ENCODE measurements at places on chromosomes 16 and 17. TPM values are rescaled to one million over a fixed set of nuclear protein-coding genes. Genes with fewer than 3 reads are reported as not detected.

- H3K4me1 ChIP-seq = no peaks in the 10 kb centered on the region
- peaks cover 13% of the 10 kb centered on the region for H3K36me3 ChIP-seq
- no peak for DNase-seq
- H3K4me3 ChIP-seq = no peak overlapping the region
These were observed 23.0 kb upstream of the SMG8 start for GRCh38 chr17:59186850-59187249.

DNA sequence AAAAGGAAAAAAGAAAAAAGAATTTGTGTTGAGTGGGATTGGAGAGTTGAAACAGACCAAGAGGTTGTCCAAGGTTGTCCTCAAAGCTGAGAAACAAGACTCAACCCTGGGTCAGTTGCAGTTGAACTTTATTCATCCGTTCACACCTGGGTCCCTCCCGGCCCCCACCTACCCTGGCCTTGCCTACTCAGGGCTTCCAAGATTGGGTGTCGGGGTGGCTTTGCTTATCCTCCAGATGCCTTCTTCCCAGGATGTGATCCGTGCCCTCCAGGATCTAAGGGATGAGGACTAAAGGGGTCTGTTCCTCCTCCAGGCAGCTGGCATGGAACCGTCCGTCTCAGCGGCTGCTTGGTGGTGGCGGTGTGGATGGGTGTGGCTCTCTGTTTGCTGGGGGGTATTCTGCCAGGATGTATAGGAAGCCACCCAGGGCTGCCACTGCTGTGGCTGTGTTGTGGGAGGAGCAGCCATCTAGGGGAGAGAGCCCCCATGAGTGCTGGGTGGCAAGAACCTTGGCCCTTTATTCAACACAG, 10.3 kb upstream of the NAGPA start:
- H3K36me3 ChIP-seq = no peaks in the 10 kb centered on the region
- no peaks in the 10 kb centered on the region for H3K27me3 ChIP-seq
- DNase-seq = no peak

DNA sequence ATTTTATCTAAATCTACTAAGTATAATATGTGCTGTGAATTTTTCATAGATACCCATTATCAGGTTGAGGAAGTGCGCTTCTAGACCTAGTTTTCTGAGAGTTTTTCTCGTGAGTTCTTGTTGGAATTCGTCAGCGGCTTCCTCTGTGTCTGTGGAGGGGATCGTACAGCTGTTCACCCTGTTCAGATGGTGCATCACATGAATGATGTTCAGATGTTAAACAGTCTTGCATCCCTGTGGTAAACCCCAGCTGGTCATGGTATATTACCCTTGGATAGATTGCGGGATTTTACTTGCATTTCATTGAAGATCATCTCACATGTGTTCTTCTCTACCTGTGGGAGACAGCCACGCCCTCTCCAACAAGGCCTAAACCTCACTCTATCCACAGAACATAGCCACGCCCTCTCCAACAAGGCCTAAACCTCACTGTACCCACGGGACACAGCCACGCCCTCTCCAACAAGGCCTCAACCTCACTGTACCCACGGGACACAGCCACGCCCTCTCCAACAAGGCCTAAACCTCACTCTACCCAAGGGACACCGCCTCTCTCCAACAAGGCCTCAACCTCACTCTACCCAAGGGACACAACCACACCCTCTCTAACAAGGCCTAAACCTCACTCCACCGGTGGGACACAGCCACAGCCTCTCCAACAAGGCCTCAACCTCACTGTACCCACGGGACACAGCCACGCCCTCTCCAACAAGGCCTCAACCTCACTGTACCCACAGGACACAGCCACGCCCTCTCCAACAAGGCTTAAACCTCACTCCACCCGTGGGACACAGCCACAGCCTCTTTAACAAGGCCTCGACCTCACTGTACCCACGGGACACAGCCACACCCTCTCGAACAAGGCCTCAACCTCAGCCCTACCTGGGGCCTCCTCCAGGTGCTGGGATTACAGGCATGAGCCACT, 180.2 kb upstream of the CHMP6 start:
- H3K4me3 ChIP-seq = peak overlapping the region; percentile 45
- H3K27ac ChIP-seq = peak overlapping the region; percentile 97
- H3K27me3 ChIP-seq = no peaks in the 10 kb centered on the region
- H3K36me3 ChIP-seq = peaks cover 32% of the 10 kb centered on the region
- DNase-seq = peak; percentile 30

- no peak overlapping the region for H3K27ac ChIP-seq
- H3K27me3 ChIP-seq = no peaks in the 10 kb centered on the region
- H3K4me3 ChIP-seq = no peak overlapping the region
- H3K36me3 ChIP-seq = no peaks in the 10 kb centered on the region
These were observed 33.5 kb upstream of the NUFIP2 start for GRCh38 chr17:29327412-29327811.

DNA sequence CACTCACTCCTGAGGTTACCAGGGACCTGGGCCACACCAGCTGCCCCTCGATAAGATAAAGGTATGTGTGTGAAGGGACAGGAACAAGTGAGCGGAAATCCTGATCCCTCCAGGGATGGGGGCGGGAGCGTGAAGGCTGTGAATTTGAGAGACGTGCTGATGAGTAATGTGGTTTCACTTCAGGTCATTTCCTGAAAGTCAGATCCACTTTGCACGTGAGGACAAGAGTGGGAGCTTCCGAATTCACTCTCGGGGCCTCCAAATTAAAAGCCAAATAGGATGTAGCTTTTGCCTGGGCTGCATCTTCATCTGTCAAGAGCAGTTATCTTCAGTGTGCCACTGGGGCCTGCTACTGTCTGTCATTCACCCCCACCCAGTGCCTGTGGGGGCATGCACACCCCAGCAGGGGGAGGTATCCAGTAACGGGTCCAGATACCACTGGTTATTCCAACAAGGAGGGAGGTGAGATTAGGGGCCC, 87.4 kb upstream of the LHX1 start:
- DNase-seq = peak; percentile 88
- H3K4me3 ChIP-seq = peak overlapping the region; percentile 62
- peak overlapping the region; percentile 82 for H3K27ac ChIP-seq
- H3K4me1 ChIP-seq = peaks cover 36% of the 10 kb centered on the region

GRCh38 chr16:86387468-86388440, 122.6 kb upstream of the FOXF1 start:
- no peaks in the 10 kb centered on the region for H3K4me1 ChIP-seq
- H3K27me3 ChIP-seq = peaks cover 7% of the 10 kb centered on the region
- H3K36me3 ChIP-seq = no peaks in the 10 kb centered on the region
- no peak overlapping the region for H3K4me3 ChIP-seq

- peaks cover 51% of the 10 kb centered on the region for H3K4me1 ChIP-seq
- peak overlapping the region; percentile 99 for H3K27ac ChIP-seq
These were observed 26.4 kb upstream of the SLC7A5 start for GRCh38 chr16:87895641-87896141.

GRCh38 chr16:3501783-3502400, 1.1 kb downstream of the CLUAP1 start:
- H3K27me3 ChIP-seq = no peaks in the 10 kb centered on the region
- no peak for DNase-seq
- peak overlapping the region; percentile 91 for H3K27ac ChIP-seq
- peaks cover 55% of the 10 kb centered on the region for H3K4me1 ChIP-seq
- H3K36me3 ChIP-seq = peaks cover 15% of the 10 kb centered on the region

DNA sequence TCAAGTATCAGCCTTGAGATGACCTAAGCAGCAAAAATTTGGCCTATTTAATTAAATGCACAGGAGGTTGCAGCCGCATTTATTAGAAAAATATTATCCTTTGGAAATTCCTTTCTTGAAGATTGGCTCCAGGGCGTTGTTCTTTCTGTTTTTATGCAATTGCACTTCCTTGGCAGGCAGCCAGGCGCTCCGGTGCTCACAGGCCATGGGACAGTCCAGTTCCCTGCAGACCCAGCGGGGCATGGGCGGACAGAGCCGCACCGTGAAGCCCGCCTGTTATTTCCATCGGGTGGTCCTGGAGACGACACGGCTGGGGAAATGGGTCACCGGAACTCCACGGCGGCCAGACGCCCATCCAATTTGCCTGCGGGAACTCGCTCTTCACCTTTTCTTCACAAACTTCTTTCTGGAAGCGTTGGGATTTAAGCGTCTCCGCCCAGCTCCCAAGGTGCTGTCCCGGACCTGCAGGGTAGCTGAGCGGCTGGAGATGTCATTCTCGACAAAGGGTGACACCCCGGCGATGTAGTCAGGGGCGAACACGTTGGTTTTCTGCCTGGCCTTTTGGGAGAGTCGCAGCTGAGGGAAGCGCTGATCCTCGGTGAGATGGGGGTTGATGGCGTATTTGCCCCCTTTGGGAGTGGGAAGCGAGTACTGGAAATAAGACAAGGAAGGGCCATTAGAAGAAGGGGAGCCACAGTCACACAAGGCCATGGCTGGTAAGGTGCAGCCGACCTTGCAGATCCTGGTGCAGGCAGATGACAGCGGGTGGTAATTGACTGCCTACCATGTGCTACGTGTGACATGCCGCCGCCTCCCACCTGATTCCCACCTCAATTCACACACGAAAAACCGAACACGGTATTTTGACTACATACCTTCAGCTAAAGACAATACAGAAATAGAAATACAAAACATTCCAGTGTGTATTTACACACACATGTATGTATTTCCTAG, 12.5 kb downstream of the NOB1 start:
- no peak for DNase-seq
- H3K4me3 ChIP-seq = no peak overlapping the region
- no peaks in the 10 kb centered on the region for H3K4me1 ChIP-seq
- H3K27me3 ChIP-seq = no peaks in the 10 kb centered on the region

DNA sequence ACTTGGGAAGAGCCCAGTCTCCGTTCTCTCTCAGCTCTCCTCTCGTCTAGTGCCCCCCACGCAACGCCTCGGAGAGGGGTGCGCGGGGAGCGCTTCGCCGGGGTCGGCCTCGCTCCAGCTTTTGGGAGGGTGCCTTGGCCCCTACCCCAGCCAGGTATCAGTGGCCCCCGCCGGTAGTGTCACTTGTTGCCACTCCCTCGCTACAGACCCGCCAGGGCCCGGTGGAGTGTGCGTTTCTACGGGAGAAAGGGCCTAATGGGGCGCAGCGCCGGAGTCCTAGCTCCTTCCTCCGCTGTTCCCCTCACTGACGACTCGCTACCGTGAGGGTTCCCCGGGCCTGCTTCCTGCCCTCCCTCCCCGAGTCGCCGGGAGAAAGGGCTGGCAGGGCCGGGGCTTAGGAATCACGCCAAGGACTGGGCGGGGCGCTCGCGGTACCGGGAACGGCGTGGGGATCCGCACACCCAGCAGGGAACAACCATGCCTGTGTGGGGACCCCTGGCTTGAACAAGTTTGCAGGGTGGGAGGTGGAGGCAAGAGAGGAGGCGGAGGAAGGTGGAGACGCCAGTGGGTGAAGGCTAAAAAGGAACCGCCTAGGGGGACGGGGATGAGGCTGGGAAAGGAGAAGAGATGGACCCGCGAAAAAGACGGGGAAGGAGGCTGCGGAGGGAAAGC, 997 bp upstream of the CDH11 start:
- H3K27me3 ChIP-seq = peaks cover 44% of the 10 kb centered on the region
- H3K4me3 ChIP-seq = no peak overlapping the region
- H3K4me1 ChIP-seq = no peaks in the 10 kb centered on the region
- H3K27ac ChIP-seq = no peak overlapping the region
- DNase-seq = no peak
- no peaks in the 10 kb centered on the region for H3K36me3 ChIP-seq

DNA sequence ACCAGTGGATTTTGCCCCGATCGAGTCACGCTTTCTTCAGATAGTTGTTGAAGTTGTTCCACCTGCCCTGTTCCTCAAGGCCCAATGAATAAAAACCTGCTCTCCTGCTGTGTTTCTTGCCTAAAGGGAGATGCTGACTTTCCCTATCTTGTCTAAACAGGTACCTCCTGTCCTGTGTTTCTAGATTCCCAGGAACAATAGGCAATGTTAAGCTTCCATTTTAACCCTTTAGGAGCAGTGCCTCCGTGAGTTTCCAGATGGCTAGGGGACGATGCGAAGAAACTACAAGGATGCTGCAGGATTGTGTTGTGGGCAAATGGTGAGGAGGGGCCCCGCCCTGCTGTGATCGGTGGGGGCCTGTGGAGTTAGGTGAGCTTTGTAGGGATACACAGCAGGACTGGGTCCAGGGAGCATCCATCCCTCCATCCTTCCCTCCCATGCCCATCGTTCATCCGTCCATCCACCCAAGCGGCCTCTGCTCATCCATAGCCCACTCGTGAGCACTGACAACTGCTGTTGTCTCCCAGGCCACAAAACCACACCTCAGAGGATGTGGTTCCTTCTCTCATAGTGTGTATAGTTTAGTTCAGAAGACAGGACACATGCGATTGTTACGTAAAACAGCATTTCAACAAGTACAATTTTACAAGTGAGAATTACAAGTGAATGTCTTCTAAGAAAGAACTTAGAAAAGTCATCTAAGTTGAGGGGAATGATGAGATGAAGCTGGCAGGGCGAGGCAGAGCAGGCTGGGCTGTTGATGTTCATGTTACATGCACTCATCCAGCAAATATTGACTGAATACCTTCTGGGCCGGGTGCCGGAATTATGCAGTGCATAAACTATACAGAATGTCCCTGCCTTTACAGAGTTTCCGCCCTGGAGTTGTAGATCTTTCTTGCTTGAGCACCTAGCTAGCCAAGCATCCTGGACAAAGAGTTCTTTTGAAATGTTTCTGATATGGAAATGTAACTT, 5.2 kb downstream of the ARSG start:
- no peaks in the 10 kb centered on the region for H3K27me3 ChIP-seq
- H3K4me1 ChIP-seq = peaks cover 50% of the 10 kb centered on the region
- peak overlapping the region; percentile 54 for H3K4me3 ChIP-seq
- H3K36me3 ChIP-seq = no peaks in the 10 kb centered on the region
- H3K27ac ChIP-seq = peak overlapping the region; percentile 72

DNA sequence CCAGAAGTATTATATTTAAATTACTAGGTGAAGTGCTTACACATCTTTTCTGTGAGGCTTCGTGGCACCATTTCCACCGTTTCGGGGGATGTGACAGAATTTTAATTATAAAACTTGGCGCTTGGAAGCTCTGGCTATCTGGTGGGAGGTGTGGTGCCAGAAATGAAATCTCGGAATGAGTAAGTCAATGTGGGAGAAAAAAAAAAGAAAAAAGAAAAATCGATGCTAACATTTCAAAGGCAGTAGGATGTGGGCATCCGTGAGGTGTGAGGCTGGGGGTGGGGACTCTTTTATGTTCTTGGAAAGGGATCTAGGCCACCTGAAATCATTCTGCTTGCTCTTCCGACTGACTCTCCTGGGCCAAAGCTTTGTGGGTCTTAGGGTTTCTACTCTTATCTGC, 21.9 kb downstream of the CPPED1 start:
- H3K4me1 ChIP-seq = peaks cover 9% of the 10 kb centered on the region
- DNase-seq = peak; percentile 73
- peak overlapping the region; percentile 64 for H3K27ac ChIP-seq
- no peak overlapping the region for H3K4me3 ChIP-seq
- H3K27me3 ChIP-seq = no peaks in the 10 kb centered on the region

- H3K4me3 ChIP-seq = no peak overlapping the region
- H3K27ac ChIP-seq = no peak overlapping the region
- no peaks in the 10 kb centered on the region for H3K4me1 ChIP-seq
- no peaks in the 10 kb centered on the region for H3K36me3 ChIP-seq
- peaks cover 3% of the 10 kb centered on the region for H3K27me3 ChIP-seq
These were observed 34.3 kb downstream of the PCTP start for GRCh38 chr17:55785181-55785580.

GRCh38 chr16:69166221-69166833, 20.6 kb upstream of the SNTB2 start:
- H3K36me3 ChIP-seq = peaks cover 59% of the 10 kb centered on the region
- no peaks in the 10 kb centered on the region for H3K27me3 ChIP-seq
- peak; percentile 91 for DNase-seq
- H3K27ac ChIP-seq = peak overlapping the region; percentile 92
- H3K4me3 ChIP-seq = peak overlapping the region; percentile 34

Gene HOXB5
- not detected for total RNA-seq

Gene CCL14
- total RNA-seq = not detected

Gene PYY
- not detected for total RNA-seq

Gene TELO2
- 62.6 TPM for total RNA-seq

Gene NEUROD2
- total RNA-seq = not detected

Gene PRSS21
- 4.7 TPM for total RNA-seq

Gene SEZ6L2
- 0.58 TPM for total RNA-seq

Gene CLEC18C
- total RNA-seq = not detected

Measured in activated CD4-positive, alpha-beta memory T cell treated with anti-CD3 and anti-CD28 coated beads for 36 hours (primary cell).